ENCODE measurements at places on chromosomes 12 and 14.

DNA sequence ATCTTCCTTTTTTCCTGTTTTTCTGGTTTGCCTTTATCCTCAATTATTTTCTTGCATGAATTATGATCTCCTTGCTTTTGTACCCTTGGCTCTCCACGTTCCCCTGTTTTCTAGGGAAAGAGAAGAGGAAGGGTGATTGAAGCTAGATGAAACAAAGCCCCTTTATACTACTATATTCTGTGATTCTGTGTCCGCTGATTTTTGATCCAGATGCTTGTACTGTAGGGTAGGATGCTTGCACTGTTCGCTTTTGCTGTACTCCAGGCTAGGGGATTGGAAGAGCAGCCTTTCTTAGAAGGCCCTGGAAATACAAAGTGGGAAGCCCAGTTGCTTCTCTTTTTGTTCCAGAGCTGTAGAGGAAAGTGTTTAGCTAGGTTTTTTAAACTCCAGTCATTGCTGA, 35.1 kb upstream of the KLHDC2 start:
- DNase-seq, result no peak

DNA sequence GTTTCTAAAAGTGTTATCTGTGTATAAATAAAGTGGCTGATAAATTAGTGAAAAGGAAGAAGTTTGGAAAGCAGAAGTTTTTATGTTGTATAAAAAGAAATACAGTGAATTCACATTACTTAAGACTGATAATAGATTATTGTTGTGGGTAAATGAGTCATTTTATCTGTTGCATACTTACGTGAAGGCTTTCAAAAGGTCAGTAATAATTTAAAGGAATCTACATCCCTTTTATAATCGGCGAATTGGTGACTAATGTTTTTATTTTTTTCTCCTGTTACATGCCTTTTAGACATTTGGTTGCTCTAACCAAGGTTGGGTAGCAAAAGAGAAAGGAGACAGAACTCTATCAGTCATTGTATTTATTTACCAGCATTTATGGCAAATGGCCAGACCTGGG, 155.9 kb downstream of the SLC41A2 start:
- no peak for DNase-seq

GRCh38 chr12:7061138-7061537, 620 bp downstream of the C1S start:
- DNase-seq, result no peak

- no peak for DNase-seq
Observed at GRCh38 chr12:100128512-100128908, 14.2 kb downstream of the BLTP3B start.

DNA sequence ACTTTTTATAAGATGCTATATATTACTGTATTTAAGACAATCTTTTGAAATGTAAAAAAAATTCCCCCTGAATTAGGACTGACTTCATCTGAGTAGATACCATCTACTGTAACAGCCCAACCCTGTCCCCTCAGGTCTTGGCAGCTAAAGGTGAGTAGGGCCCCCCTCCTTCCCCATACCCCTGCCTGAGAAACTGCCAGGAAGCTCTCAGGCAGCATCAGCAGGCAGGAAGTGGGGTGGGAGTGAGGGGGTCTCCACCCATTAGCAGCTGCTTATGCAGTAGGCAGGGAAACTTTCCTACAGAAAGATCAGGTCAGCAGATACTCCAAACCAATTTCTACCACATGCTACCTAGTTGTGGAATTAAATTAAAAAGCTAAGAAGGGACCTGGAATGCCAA, 62.5 kb downstream of the PAX9 start:
- DNase-seq, result no peak

- DNase-seq, result no peak
Observed at GRCh38 chr14:72014486-72014885, 82.3 kb downstream of the RGS6 start.

DNA sequence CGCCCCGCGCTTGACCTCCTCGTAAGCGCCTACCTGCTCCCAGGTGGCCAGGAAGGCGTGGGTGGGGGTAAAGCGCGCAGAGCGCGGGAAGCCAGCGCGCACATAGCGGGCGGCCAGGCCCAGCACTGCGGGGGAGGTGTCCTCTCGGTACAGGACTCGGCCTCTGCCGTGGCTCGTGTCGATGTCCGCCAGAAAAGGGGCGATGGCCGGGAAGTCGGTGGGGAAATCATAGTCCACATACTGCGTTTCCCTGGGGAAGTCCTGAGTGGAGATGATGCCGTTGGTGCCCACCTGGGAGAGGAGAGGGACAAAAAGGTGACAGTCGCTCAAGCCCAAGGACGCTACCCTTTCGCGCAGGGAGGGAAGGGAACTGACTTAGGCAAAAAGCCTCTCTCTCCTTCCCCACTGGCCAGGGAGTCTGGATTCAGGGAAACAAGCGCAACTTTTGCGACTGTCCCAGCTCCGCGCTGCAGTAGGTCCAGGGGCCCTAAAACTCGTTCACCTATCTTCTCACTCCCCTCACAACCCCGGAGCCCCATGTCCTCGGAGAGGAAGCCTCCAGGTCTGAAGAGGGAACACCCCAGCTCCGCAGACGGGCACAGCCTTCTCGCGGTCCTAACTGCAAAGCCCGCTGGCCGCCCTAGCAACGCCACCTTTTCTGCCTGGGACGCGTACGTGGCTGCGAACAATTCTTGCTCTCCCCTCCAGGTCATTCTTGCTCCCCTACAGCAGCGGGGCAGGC, 815 bp downstream of the NID2 start:
- DNase-seq, result peak; percentile 24

DNA sequence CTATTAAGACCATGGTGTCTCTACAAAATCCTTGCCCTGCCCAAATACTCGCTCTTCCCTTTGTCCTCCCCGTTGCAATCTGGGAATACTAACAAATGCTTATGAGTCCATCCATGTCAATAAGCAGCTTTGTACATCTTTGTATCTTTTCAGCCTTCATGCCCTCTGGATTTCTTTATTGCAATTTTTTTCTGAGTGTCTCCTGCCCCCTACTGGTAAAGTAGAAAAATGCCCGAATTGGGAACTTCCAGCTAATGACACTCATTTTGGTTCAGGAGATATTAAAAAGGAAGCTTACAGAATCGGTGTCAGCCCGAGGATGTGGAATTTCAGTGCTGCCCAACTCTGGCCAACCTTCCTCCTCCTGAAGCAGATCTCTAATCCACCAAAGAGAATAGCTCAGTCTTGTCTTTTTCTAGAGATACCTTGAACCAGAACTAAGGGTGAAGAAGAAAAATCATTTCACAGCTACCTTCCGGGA, 46.0 kb downstream of the SH2B3 start:
- peak; percentile 38 for DNase-seq

DNA sequence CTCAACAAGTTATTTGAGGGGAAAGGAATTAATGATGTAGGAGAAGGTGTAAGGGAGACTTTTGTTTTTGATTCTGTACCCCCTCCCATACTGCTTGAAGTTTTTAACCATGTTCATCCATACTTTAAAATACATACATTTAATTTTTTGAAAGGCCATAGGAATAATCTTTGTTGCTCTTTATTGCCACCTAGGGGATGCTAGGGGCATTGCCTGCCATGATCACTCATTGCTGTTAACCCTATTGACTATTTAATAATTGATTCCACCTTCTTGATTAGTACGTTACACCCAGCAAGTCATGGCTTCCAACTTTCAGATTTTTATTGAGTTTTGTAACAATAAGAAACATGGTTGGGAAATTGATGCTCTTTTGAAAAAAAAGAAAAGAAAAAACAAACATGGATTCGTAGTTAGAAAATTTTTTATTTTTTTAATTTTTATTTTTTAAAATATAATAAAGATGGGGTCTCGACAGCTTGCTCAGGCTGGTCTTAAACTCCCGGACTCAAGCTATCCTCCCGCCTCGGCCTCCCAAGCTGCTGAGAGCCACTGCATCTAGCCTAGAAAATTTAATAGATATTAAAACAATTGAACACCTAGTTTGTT, 8.5 kb upstream of the PRKAB1 start:
- DNase-seq, result peak; percentile 67

GRCh38 chr12:46217541-46218321, 51.1 kb downstream of the SLC38A1 start:
- no peak for DNase-seq

DNA sequence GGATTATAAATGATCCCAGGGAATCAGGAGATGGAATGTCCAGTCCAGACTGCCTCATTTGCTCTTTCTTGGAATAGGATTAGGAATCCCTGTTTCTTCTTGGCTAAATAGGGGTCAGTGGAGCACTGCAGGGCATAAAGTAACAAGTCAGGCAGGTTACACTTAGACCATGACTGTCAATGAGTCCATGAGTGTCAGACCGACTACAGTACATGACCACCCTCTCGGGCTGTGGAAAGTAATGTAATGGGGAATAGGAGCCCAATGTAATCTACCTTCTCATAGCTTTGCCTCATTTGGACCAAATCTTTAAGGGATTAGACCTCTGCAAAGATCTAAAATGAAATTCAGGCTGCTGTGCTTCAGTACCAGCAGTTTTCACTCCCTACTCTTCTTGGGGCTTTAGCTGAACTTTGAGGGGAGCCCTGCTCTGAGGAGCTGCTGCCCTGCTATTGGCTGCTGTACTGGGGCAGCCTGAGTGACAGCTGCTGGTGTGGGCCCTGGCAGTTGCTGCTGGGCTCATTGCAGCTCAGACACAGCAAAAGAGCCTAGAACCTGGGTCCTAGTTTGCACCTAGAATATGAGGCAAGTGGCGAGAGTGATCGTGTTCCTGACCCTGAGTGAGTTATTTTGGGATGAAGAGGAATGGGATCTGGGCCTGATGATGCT, 62.2 kb upstream of the OR4E1 start:
- DNase-seq, result no peak

DNA sequence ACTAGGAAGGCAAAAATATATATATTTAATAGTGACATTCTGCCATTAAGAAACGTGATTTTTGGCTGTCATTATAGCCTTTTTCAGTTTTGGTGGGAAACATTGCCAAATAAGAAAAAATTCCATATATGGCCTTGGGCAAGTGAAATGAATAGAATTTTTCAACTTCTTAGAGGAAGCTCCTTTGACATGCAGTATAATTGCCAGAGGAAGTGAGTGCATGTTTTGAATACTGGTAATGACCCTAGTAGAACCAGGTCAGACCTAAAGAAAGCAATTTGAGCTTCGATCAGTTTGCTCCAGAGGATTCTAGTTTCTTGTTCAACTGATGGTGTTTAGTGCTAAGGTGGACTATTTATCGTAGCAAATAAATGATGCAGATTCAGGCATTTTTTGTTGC, 26.2 kb upstream of the TRIM9 start:
- DNase-seq, result no peak

GRCh38 chr12:21416511-21417121, 20.8 kb upstream of the PYROXD1 start:
- DNase-seq, result no peak

DNA sequence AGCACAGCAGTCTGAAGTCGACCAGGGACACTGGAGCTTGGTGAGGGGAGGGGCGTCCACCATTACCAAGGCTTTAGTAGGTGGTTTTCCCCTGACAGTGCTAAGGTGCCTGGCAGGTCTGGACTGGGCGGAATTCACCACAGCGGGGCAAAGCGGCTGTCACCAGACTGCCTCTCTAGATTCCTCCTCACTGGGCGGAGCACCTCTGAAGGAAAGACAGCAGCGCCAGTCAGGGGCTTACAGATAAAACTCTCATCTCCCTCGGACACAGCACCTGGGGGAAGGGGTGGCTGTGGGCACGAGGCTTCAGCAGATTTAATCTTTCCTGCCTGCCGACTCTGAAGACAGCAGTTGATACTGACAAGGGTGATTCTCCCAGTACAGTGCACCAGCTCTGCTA, 39.1 kb downstream of the DDHD1 start:
- DNase-seq, result no peak

DNA sequence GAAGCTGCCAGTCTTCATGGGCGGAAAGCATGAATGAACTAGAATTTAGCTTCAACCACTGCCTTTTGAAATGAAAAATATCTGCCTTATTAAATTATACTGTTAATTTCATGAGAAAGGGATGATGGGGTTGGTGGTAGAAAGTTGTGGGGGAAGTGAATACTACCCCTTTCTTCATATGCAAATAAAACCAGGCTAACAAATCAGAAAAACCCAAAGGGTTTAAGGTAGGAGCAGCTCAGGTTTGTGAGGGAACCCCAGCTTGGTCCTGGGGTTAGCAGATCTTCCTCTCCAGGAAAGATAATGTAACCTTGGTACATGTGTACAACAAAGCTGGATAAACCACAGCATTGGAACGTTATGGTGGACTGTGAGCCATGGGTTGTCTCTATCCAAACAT, 84.0 kb downstream of the PPP2R5C start:
- DNase-seq, result no peak

GRCh38 chr14:83988275-83988674, 1541.7 kb upstream of the FLRT2 start:
- DNase-seq, result no peak

DNA sequence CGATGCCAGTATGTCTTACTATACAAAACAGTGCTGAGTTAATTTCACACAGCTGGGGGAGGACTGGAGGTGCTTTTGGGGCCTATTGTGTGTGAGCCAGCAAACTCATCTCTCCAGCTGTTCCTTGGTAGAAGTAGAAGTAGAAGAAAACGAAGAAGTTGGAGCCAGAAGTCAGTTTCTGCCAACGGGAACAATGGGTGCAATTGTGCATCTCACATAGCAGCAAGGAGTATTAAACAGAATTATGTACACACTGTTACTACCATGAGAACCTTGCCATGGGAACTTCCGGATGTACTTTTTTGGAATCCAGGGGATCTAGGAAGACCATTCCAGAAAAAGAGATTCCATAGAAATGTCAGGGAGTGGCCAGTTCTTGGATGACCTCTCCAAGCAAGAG, 88.6 kb downstream of the VCPKMT start:
- no peak for DNase-seq

DNA sequence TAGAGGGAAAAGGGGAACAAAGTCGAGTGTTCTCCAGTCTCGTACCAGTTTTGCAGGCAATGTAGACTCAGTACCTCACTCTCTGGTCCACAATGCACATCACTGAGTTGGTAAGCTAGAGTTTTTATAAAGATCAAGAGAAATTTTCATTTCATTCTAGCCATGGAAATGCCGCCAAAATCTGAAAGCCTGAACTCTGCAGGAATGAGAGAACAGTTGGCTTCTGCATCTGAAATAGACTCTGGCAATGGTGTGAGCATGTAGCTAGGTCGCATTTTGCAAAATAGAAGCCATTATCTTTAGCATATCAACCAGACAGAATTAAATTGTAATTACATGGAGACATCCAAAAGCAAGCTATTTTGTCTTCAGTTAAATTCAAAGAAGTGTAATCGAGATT, 381.0 kb downstream of the NOVA1 start:
- DNase-seq, result no peak

DNA sequence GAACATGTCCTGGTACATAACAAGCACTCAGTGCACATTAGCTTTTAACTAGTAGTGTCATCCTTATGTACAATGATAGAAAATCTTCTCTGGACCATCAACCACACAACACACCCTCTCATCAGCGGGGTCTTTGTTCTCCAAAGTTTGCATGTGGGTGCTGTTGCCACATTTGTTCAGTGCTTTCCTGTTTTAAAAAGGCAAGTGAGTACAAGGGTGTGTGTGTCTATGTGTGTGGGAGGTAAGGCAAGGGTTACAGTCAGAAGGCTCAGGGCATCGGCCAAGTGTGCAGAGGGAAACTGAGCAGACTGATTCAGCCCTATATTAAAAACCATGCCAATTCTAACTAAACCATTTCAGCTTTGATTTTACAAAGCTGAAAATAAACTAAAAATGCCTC, 17.9 kb downstream of the KRT76 start:
- no peak for DNase-seq

GRCh38 chr14:99224116-99224910, 47.7 kb downstream of the BCL11B start:
- DNase-seq, result no peak

All from NCI-H1417 (cell line).